ENCODE measurements at places on chromosomes 6 and 20. TPM values are rescaled to one million over a fixed set of nuclear protein-coding genes. Genes with fewer than 3 reads are reported as not detected.

RHAG gene
- not detected for total RNA-seq

CALHM5 gene
- total RNA-seq, result 3.4 TPM

CGA gene
- not detected for total RNA-seq

ADAM33 gene
- total RNA-seq, result 0.17 TPM

GRCh38 chr20:61830241-61830930, 235.3 kb downstream of the TAF4 start:
- DNase-seq, result no peak

- DNase-seq, result peak; percentile 60
These were observed 133.8 kb downstream of the LRRC1 start for GRCh38 chr6:53928641-53929040.

All from dermis blood vessel endothelial cell (primary cell).